ENCODE measurements at places on chromosomes 2 and 18. TPM values are rescaled to one million over a fixed set of nuclear protein-coding genes. Genes with fewer than 3 reads are reported as not detected.

Gene DSC2
- under 0.01 TPM for total RNA-seq

Gene DPP4
- 79.6 TPM for total RNA-seq

Gene RUFY4
- not detected for total RNA-seq

Gene ERICH2
- total RNA-seq = not detected

Gene KATNAL2
- total RNA-seq = 0.40 TPM

Gene TMEM200C
- total RNA-seq = not detected
